ENCODE measurements at places on chromosomes 13 and 19. TPM values are rescaled to one million over a fixed set of nuclear protein-coding genes. Genes with fewer than 3 reads are reported as not detected.

DNA sequence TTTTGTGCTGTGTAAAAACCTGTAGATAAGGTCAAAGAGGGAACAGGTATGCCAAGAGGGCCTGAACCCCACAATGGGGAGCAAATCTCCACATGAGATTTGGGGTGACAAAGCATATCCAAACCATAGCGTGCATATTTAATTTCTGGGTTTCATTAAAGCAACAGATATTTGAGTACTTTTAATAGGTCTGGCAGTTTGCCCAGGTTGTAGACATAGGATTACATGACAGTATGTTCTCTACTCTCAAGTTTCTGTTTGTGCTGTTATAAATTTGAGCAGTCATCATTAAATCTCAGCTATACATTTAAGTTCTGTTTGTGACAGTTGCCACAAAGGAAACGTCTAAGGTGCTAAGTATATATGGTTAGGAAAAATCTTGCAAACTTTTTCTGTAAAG is 236.4 kb downstream of the ATP8A2 start:
- no peak for DNase-seq
- H3K4me3 ChIP-seq = no peak overlapping the region
- no peaks in the 10 kb centered on the region for H3K4me1 ChIP-seq
- peaks cover 3% of the 10 kb centered on the region for H3K27me3 ChIP-seq

DNA sequence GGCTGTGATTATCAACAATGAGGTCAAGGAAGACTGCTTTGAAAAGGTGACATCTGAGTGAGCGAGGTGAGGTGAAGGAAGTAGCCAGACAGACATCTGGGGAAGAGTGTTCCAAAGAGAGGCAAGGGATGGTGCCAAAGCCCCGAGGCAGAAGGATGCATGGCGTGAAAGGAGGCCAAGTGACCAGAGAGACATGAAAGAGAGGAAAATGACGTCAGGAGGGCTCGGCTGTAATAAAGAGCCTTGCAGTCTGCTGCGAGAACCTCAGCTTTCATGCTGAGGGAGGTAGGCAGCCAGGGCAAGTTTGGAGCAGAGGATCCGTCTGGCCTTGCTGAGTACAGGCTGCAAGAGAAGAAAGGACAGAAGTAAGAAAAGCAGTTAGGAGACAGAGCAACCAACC is 50.8 kb downstream of the FOXO1 start:
- H3K4me1 ChIP-seq = peaks cover 83% of the 10 kb centered on the region
- DNase-seq = no peak
- no peaks in the 10 kb centered on the region for H3K27me3 ChIP-seq
- no peak overlapping the region for H3K4me3 ChIP-seq

GRCh38 chr19:4372165-4373012 is 28.0 kb downstream of the SH3GL1 start:
- H3K4me3 ChIP-seq = no peak overlapping the region
- peaks cover 11% of the 10 kb centered on the region for H3K36me3 ChIP-seq
- no peak for DNase-seq
- H3K27me3 ChIP-seq = no peaks in the 10 kb centered on the region

DNA sequence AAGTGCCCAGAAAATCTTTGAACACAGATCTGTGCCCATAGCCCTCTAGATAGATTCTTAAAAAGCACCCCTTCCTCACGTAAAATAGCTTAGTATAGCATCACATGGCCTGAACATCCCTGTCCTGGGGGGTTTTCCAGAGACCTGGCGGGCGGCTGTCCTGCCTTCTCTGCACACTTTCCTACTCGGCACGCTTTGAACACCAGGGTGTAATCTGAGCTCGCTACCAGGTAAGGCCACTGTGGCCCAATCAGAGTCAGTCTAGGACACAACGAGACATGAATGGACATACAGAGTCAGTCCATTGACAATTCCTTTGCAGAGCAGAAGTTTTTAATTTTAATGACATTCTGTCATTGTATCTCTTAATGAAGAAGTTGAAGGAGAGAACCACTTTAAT is 8.1 kb downstream of the CYP2A13 start:
- H3K36me3 ChIP-seq = no peaks in the 10 kb centered on the region
- H3K27me3 ChIP-seq = peaks cover 11% of the 10 kb centered on the region
- no peak overlapping the region for H3K27ac ChIP-seq
- H3K4me1 ChIP-seq = peaks cover 2% of the 10 kb centered on the region
- no peak for DNase-seq
- H3K4me3 ChIP-seq = no peak overlapping the region

DNA sequence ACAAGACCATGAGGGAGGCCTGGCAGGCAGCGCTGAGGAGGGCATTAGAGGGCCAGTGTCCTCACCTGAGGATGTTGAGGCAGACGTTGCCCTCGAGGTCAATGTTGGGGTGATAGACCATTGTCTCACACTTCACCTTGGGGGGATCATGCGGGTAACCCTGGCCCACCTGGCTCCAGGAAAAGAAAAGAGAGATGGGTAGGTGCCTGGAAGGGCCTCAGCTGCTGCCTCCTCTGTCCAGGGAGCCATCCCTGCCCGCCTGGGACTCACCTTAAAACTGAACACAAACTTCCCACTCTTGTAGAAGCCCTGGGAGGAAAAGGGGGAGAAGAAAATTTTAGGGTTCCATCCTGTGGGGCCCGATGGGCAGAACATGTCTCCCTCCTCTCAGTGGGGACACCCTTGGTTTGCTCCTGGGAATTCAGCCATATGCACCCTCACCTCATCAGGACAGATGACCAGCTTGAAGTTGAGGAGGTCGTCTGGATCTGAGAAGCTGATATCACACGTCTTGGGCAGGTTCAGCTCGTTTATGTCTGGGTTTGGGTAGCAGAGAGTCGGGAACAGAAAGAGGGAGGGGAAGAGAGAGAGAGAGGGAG is 1.7 kb downstream of the UBE2M start:
- H3K4me3 ChIP-seq = peak overlapping the region; percentile 94
- peaks cover 44% of the 10 kb centered on the region for H3K4me1 ChIP-seq
- H3K27me3 ChIP-seq = no peaks in the 10 kb centered on the region
- H3K27ac ChIP-seq = peak overlapping the region; percentile 96
- DNase-seq = no peak

DNA sequence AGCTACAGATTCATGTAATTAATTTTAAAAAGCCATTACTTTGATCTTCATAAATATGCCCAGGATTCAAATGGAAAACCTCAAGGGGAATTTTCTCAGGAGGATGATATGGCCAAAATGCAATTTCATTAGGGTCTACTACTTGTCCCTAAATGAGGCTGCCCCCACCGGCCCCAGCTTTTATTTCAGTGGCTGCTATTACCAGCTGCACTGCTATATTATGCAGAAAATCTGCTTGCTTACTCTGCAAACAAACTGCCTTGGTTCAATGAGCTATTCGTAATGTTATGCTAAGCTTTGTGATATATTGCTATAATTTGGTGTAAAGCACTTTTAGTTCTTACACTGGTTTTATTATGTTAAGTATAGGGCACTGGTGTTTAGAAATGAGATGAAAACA is 137.3 kb upstream of the TMTC4 start:
- peaks cover 4% of the 10 kb centered on the region for H3K27me3 ChIP-seq
- H3K36me3 ChIP-seq = no peaks in the 10 kb centered on the region
- no peaks in the 10 kb centered on the region for H3K4me1 ChIP-seq
- no peak overlapping the region for H3K27ac ChIP-seq
- DNase-seq = no peak

DNA sequence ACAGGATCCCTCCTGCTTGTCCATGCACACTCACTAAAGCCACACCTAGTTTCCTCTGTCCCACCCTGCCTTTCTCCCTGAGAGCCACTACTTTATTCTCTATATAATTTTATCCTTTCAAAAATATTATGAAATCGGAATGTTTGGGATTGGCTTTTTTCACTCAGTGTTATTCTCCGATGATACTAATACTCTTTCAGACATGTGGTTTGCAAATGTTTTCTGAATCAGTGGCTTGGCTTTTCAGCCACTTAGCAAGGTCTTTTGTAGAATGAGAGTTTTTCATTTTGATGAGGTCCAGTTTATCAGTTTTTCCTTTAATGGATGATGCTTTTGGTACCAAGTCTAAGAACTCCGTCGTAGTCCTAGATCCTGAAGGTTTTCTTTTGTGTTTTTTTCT is 11.6 kb downstream of the SPATA13 start:
- peaks cover 19% of the 10 kb centered on the region for H3K36me3 ChIP-seq
- H3K4me3 ChIP-seq = no peak overlapping the region
- H3K27ac ChIP-seq = no peak overlapping the region
- DNase-seq = no peak

DNA sequence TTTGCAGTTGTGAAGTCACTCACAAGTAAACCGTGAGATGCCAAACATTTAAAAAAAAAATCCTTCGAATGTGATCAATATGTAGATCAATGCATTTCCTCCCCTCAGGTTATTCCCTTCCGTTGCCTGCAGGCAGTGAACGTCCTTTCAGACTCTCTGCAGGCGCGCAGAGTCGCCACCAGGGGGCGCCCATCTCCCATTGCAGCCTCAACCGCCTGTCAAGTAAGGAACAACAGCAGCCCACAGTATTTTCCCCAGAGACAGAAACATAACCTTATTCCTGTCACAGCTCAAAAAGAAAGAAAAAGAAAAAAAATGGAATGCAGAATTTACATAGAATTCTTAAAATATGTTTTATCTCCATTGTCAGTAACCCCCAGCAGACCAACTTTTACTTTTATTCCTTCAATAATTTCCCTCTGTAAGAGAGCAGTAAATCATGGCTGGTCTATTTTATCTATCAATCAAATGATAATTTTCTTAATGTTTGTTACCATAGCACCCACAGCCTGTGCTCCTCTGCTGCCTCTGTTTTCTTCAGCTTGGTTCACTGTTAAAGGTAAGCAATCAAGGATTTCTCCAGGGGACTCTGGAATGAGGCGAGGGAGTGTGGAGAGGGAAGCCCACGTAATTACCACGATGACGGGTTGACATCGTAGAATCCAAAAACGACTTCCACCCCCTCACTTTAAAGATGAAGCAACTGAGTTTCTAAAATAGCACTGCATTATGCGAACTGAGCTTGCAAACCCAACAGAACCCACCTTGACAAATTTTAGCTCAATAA is 637.6 kb upstream of the ARGLU1 start:
- no peaks in the 10 kb centered on the region for H3K27me3 ChIP-seq
- no peak overlapping the region for H3K27ac ChIP-seq
- no peaks in the 10 kb centered on the region for H3K4me1 ChIP-seq

DNA sequence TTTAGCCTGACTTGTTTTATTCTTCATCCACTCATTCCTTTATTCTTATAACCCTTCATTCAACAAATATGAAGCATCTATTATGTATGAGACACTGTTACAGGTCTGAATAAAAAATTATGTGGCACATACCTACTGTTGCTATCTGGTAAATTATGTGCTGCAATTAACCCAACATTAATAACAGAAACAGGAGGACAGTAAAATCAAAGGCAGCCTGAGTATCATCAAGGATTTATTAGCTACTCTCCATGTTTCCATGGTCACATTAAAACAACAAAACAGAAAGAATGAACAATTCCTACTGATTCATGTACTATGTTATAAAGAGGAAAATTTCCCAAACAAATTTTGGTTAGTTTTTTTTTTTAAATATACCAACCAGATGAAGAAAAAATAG is 43.9 kb downstream of the RAP2A start:
- H3K27me3 ChIP-seq = peaks cover 3% of the 10 kb centered on the region
- no peak for DNase-seq
- no peaks in the 10 kb centered on the region for H3K4me1 ChIP-seq
- H3K4me3 ChIP-seq = no peak overlapping the region
- no peak overlapping the region for H3K27ac ChIP-seq

- no peaks in the 10 kb centered on the region for H3K36me3 ChIP-seq
- DNase-seq = peak; percentile 32
- peaks cover 40% of the 10 kb centered on the region for H3K27me3 ChIP-seq
- peaks cover 29% of the 10 kb centered on the region for H3K4me1 ChIP-seq
- no peak within 1 kb of the TSS for H3K27ac ChIP-seq
Observed at GRCh38 chr13:36432106-36432544, at the start of gene CCNA1. Gene CCNA1 (plus strand): TSS chr13:36432495. CDS start chr13:36433057, 562 bp downstream.

GRCh38 chr13:44040818-44041100 is 161.1 kb downstream of the LACC1 start:
- no peak for DNase-seq
- no peak overlapping the region for H3K27ac ChIP-seq
- H3K4me3 ChIP-seq = no peak overlapping the region
- no peaks in the 10 kb centered on the region for H3K36me3 ChIP-seq

- peak overlapping the region; percentile 87 for H3K4me3 ChIP-seq
- H3K27me3 ChIP-seq = no peaks in the 10 kb centered on the region
- peak; percentile 45 for DNase-seq
- peaks cover 17% of the 10 kb centered on the region for H3K36me3 ChIP-seq
- H3K4me1 ChIP-seq = peaks cover 26% of the 10 kb centered on the region
- H3K27ac ChIP-seq = peak overlapping the region; percentile 90
Observed at GRCh38 chr19:38852231-38853044, 2.7 kb upstream of the HNRNPL start.

- no peak overlapping the region for H3K27ac ChIP-seq
- H3K4me3 ChIP-seq = no peak overlapping the region
- peaks cover 2% of the 10 kb centered on the region for H3K4me1 ChIP-seq
Observed at GRCh38 chr19:42552086-42553065, 24.1 kb upstream of the CEACAM1 start.

GRCh38 chr19:58279925-58280316 is 1.2 kb downstream of the ZNF8 start:
- H3K27ac ChIP-seq = peak overlapping the region; percentile 94
- peaks cover 79% of the 10 kb centered on the region for H3K36me3 ChIP-seq
- peaks cover 21% of the 10 kb centered on the region for H3K4me1 ChIP-seq
- peak overlapping the region; percentile 94 for H3K4me3 ChIP-seq

DNA sequence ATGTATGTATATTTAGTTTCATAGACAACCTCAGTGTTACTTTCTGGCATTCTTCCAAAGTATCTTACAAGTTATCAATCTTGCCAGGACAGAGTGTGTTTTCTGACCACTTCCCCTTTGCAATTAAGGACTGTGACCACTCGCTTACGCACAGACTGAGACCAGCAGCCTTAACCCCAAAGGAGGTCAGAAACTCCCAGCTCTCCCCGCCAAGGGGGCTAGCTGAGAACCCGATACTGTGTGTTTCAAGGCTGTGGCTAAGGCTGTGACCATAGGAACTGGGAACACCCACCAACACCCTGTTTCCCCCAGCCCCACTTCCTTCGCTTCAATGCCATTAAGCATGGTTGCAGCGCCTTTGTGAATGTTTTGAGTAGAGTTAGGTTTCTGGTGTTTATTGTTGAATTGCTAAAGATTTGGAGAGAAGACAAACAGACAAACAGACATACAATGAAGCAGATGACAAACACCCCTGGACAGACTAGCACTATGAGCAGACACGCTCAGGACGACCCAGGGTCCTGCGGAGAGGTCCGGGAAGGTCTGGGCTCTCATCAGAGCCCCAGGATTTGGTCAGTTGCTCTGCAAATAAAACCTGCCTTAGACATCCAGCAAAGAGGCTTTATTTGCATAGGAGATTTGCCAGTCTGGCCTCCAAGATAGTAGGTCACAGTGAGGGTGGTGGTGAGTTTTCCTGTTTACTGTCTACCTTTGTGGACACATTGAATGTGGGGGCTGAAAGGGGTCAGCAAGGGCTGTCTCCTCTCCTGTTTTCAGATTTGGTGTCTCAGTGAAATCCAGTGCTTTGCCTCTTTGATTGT is 25.0 kb upstream of the TNFSF11 start:
- no peak overlapping the region for H3K27ac ChIP-seq
- no peak overlapping the region for H3K4me3 ChIP-seq
- peaks cover 4% of the 10 kb centered on the region for H3K36me3 ChIP-seq
- H3K4me1 ChIP-seq = peaks cover 30% of the 10 kb centered on the region

OVOL3 gene
- total RNA-seq = not detected

NCCRP1 gene
- total RNA-seq = not detected

ZNF224 gene
- 22.3 TPM for total RNA-seq

STAP2 gene
- total RNA-seq = 15.4 TPM

PCDH17 gene
- total RNA-seq = not detected

NLRP11 gene
- total RNA-seq = not detected

All from activated T-helper 2 cell treated with anti-CD3 and anti-CD28 coated beads, Interferon-gamma antibody, Interleukin-2, Interleukin-4, amounts not matched to agents 10 μg/mL and 5 μg/mL and 100 μg/mL, durations not matched to agents 14 hours and 24 hours and 36 hours (primary cell).